Stimulated activated CD4-positive, alpha-beta T cell treated with anti-CD3 and anti-CD28 coated beads, Interleukin-1b, Interleukin-23, amount 100 ng/mL, for 24 hours (primary cell): ENCODE measurements at places on chromosomes 13 and 19.
A peak's percentile ranks its signal among the peaks of the same experiment; 100 is the strongest.

DNA sequence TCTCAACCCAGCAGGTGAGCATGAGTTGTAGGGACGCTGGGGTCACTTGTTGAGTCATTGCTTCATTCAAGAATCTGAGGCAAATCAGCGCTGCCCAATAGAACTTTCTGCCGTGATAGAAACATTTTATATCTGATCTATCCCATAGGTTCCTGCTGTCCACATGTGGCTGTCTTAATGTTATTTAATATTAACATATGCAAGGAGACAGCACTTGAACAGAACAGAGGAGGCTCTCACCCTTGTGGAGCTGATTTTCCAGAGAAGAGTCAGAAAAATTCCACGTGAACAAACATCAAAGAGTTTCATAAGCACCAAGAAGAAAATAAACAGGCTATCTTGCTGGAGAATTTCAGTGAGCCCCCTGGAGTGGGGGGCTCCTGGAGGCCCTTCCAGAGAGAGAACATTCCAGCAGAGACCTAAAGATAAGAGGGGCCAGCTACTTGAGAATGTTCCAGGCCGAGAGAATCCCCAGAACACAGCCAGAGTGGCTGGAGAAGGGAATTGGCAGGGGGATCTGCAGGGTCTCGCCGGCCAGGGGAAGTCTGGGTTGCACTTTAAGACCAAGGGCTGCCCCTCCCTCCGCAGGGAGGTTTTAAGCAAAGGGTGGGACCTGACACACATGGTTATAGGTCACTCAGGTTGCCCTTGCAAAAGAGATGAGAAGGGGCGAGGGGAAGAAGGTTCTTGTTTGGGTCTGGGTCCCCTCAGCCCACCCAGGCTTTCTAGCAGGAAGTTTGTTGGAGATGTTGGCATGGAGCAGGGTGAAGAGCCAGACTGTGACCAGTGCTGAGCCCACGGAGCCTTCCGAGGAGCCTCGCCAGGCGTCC, 135.7 kb downstream of the CRYL1 start:
- no peak for DNase-seq

GRCh38 chr13:91249370-91249769, 98.1 kb upstream of the MIR17HG start:
- no peak for DNase-seq

DNA sequence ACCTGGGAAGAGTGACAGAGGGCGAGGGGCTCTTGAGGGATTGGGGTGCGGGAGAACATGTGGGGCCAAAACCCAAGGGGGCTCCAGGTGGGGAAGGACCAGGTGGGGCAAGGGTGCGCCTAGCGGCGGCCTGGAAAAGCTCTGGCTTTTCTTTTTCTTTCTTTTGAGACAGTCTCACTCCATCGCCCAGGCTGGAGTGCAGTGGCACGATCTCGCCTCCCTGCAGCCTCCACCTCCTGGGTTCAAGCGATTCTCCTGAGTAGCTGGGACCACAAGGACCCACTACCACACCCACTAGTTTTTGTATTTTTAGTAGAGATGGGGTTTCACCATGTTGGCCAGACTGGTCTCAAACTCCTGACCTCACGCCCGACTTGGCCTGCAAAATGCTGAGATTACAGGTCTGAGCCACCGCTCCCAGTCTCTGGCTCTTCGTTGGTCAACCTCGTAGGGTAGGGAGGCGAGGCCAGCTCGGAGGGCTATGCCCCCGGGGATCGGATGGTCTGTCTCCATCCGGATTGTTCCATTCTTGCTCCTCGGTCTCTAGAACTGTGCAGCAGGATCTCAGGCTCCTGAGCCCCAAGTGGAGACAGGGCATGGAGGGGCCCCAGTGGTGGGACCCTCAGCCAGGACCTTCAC, 3.7 kb downstream of the GADD45B start:
- no peak for DNase-seq

GRCh38 chr13:72853000-72853399, 71.1 kb downstream of the PIBF1 start:
- DNase-seq, result no peak

DNA sequence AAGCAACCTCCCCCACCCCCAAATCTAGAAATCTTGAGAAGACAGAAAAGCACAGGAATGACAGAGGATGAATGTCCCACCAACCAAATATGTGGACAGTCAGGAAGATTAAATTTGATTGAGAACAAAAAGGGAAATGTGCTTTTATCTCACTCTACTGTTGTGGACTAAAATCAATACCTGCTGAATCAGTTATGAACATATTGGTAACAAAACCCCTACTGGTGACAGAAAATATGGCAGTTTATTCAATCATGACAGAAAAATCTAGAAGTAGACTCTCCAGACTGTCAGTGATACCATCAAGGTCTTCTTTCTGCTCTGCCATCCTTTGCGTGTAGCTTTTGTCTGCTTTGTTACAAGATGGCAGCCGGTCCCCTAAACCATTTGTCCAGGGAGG, 35.2 kb downstream of the FAM216B start:
- no peak for DNase-seq

DNA sequence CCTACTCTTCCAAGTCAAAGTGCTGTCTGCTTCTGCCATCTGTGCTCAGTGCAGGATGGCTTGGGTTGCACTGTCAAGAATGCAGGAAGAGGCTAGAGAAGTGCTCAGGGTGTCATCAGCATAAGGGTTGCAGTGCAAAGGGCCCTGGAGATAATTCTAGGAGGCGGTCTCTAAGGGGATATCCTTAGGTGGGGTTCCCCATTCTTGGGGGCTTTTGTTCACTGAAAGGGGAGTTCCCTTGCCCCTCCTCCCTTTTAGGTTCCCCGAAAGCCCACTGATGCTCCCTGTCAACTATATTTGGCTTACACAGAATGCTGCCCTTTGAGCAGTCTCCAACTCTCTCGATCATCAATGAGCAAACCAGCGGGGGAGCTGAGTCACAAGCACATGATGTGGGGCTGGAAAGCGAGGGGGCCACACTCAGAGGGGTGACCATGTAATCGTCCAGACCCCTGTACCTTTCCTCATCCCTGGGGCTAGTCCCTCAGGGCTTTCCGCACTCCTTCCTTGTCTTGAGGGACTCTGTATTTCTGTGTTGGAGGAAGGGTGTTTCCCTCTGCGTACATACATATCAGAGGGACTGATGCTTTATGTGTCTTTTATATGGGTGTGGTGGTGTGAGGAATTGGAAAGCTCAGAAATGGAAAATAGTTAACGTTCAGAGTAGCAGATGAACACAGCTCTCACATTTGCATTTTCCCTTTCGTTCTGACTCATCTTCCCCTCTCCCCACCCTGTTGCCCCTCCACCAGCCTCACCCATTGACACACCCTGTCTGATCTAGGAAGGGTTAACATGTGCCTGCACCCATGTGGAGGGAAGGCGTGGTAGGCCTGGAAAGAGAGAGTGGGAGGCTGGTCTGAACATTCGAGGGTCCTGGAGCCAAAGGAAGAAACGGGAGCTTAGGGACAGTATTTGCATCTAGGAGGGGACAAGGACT, 6.7 kb downstream of the ZBTB32 start:
- DNase-seq, result no peak

- DNase-seq, result no peak
These were observed 9.1 kb upstream of the C19orf12 start for GRCh38 chr19:29724102-29724641.

- DNase-seq, result peak; percentile 9
These were observed 22.0 kb downstream of the MUC16 start for GRCh38 chr19:8988204-8988603.

GRCh38 chr19:41588497-41589209, 12.7 kb downstream of the CEACAM21 start:
- no peak for DNase-seq

- DNase-seq, result no peak
These were observed 88.7 kb upstream of the USP29 start for GRCh38 chr19:57031106-57031505.

GRCh38 chr19:38508507-38508906, 75.0 kb downstream of the RYR1 start:
- DNase-seq, result no peak

DNA sequence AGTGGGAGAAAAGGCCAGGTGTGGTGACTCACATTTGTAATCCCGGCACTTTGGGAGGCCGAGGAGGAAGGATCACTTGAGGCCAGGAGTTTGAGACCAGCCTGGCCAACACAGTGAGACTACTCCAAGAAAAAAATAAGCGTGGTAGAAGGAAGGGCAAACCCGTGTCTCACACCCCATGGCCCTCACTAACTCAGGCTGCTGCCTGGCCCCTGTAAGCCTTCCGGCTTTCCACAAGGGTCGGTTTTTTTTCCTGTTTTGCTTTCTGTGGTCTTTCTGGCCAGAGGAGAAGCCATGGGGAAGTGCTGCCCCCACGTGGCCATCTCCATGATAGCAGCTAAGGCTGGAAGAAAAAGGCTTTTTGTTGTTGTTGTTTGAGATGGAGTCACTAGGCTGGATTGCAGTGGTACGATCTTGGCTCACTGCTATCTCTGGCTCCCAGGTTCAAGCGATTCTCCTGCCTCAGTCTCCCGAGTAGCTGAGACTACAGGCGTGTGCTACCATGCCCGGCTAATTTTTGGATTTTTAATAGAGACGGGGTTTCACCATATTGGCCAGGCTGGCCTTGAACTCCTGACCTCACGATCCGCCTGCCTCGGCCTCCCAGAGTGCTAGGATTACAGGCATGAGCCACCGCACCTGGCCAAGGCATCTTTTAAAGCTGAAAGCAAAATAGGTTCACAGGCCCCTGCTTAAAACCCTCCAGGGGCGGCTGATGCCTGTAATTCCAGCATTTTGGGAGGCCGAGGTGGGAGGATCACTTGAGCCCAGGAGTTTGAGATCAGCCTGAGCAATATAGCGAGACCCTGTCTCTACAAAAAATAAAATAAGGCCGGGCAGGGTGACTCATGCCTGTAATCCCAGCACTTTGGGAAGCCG, 7.5 kb upstream of the ARHGEF18 start:
- peak; percentile 91 for DNase-seq

GRCh38 chr19:33100894-33101644, 20.1 kb downstream of the GPATCH1 start:
- no peak for DNase-seq

DNA sequence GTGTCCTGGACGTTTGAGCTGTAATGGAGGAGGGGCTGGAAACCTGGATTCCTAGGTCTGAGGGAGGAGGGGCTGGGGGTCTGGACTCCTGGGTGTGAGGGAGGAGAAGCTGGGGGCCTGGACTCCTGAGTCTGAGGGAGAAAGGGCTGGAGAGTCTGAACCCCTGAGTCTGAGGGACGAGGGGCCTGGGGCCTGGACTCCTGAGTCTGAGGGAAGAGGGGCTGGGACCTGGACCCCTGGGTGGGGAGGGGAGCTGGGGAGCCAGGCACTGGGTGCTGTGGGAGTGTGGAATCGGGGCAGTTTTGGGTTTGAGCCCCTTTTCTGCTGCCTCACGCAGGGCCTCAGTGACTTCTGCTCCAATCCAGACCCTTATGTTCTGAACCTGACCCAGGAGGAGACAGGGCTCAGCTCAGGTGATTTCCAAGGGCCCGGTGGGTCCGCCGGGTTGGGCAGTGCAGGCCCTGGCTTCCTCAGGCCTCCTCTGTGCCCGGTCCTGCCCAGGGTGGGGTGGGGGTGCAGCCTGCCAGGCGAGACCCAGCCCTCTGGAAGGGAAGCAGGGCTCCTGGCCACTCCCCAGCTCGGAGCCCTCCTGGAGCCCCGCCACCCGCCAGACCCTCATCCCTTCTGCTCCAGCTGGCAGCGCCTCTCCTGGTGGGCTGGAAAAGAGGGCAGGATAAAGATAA, 14.4 kb downstream of the TTYH1 start:
- DNase-seq, result no peak

GRCh38 chr13:106488076-106488475, 47.4 kb downstream of the EFNB2 start:
- DNase-seq, result no peak

- no peak for DNase-seq
These were observed 921 bp upstream of the POLD1 start for GRCh38 chr19:50383001-50383851.

GRCh38 chr19:34959021-34959420, 5.0 kb downstream of the ZNF792 start:
- DNase-seq, result no peak

DNA sequence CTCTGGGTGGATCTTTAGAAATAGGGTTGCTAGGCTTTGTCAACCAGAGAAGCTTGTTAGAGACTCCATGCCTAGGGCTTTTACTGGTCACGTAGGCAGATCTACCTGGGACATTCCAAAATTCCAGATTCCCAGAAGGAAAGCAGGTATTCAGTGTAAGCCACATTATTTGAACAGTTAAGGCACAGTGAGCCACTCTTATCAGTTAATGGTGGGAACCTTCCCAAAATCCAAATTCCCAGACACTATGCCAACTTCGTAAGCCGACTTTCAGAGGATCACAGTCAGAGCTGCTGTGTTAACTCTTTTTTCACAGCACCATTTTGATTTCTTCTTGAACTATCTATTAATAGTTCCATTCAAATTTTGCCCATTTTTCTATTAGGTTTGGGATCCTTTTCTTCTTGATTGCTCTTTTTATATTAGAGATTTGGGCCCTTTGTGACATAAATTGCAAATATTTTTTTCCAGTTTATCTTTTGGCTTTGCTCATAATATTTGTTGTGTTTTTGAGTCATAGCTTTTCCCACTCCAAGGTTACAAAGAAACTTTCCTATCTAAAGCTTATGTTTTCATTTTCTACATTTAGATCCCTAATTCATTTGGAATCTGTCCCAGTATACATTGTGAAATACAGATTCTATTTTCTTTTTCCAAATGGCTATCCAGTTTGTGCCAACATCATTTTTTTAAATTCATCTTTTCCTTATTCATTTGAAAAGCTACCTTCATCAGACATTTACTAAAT, 77.3 kb downstream of the DHRS12 start:
- DNase-seq, result no peak

GRCh38 chr19:14542711-14543328, 13.4 kb downstream of the TECR start:
- no peak for DNase-seq

DNA sequence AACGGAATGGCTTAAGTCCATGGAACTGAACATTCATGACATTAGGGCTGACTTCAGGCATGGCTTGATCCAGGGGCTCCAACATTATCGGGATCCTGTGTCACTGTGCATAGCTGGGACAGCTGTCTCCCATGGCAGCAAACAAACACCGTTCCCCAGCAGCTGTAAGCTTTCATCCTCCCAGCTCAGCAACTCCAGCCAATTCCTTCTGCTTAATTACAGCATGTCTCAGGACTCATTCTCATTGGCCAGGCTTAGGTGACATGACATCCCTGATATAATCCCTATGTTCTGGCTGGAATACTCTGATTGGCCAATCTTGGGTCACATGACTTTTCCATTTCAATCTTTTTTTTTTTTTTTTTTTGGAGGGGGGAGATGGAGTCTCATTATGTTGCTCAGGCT, 10.9 kb upstream of the TLE5 start:
- DNase-seq, result no peak
